Stimulated activated CD4-positive, alpha-beta T cell treated with anti-CD3 and anti-CD28 coated beads, Interleukin-1b, Interleukin-23, amount 100 ng/mL, for 4 hours (primary cell): ENCODE measurements at places on chromosomes 3 and 15.

- DNase-seq = no peak
These were observed 66.1 kb upstream of the PRICKLE2 start for GRCh38 chr3:64291345-64291744.

DNA sequence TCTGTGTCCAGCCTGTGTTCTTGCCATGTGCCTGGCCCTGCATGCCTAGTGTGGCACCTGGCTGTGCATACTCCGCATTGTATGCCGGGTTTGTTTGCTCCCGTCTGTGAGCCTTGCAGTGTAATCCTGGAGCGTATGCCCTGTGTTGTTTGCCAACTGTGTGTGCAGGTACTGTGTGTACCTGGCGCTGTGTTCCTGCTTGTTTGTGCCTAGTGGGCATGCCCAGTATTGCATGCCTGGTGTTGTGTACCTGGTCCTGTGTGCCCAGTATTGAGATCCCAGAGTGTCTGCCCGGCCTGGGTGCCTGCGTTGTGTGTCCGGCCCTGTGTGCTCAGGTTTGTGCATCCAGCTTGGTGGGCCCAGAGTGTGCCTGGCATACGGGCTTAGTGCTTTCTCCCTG, 54.5 kb upstream of the CHRNA7 start:
- DNase-seq = no peak

DNA sequence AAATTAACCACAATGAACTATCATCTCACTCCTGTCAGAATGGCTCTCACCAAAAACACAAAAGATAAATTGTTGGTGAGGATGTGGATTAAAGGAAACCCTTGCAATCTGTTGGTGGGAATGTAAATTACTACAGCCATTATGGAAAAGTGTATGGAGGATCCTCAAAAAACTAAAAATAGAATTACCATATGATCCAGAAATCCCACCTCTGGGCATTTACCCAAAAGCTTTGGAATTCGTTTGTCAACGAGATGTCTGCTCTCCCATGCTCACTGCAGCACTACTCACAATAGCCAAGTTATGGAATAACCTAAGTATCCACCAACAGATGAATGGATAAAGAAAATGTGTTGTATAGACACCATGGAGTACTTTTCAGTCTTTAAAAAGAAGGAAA, 21.6 kb downstream of the FSIP1 start:
- no peak for DNase-seq

DNA sequence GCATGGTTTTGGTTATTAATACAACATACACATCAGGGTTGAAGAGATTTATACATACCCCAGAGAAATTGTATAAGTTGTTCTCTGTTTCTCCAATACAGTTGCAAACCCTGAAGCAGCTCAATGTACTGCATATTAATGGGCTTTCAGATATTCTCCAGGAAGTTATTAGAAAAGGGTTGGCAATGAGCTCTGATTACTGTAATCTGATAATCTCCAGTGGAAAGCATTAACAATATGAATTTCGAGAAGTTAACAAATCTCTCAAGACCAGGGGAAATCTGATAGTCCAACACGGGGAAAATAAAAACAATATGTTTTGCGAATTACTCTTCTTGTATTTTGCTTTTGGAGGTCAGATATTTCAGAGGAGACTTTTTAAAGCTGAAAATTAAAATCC, 950.1 kb downstream of the TBL1XR1 start:
- DNase-seq = no peak

DNA sequence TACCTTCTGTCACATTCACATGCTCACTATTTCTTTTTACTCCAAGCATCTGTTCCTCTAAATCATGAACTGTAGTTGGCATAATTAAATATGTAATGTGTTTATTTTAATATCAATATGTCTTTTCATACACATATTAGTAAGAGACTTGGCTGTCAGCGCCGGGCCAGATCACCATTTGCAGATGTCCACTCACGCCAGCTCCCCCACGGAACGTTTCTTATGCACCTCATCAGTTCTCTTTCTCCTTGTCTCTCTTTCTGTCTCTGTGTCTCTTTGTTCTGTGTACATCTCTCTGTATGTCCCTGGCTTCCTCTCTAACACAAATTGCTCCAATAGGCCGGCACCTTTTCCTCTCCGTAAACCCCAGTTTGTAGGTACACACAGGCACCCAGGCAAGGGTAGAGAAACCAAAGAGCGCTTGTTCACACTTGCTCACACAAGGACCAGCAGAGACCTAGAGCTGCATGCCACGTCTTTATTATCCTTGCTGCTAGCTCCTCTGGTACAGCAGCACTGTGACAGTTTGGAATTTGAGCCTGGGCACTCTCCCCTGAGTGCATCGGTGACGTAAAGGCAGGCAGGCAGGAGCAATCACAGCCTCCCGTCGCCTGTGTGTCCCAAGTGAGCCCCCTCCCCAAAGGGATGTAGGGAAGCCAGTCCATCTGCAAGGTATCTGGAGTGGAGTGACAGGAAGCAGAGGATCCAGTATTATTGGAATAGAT, 40.4 kb downstream of the CACNA1D start:
- no peak for DNase-seq

DNA sequence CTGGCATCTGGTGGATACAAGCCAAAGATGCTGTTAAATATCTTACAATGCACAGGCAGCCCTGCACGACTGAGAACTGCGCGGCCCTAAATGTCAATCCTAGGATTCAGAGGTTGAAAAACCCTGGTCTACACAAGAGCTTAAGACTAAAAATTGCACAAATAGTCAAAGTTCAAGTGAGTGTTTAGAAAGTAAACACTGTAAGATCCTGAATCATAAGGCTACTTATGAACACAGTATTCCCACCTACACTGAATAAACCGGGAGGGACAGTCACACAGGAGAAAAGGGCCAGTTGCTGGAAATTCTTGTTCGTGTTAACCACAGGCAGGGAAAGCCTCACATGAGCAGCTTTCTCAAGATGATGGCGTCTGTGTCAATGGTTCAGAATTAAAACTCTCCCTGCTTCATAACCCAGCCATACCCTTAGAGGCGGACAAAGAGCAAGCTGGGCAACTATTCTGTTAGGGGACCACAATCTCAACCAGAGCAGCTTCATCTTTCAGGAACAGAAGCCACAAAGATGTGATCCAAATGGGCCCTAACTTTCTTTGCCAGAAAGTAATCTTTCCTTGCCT, 37.7 kb downstream of the LRIG1 start:
- DNase-seq = no peak

DNA sequence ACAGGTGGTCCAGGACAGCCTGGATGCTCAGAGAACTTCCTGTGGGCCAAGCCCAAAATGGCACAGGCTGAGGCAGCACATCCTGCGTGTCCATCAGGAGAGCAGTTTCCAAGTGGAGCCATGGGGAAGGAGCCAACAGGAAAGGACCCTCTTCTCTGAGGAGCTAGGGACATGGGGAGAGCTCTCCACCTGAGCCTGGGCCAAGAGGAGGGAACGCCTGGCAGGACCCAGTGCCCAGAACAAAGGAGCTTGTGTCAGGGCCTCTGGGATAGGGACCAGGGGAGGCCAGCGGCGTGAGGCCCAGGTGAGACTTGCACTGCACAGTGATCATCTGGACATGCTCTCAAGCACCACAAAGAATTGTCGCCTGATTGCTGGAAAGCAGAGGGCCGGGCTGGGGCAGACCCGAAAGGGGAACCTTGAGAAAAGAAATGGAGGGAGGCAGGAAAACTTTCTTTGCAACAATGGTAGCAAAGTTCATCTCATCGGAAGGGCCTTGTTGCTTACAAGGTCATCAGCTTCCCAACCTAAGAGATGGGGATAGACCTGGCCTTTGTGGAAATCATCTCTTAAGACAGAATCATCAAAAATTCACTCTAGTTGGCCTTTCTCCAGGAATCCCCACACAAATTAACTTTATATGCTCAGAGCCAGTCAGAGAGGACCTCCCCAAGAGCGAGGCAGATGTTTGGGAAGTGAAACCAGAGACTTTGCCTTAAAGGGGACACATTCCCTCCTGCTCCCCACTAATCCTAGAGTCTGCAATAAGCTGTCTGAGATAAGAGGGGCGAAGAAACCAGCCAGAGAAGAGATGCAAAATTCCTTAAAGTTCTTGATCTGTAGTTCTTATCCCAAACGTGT, 47.7 kb upstream of the HES1 start:
- DNase-seq = no peak

DNA sequence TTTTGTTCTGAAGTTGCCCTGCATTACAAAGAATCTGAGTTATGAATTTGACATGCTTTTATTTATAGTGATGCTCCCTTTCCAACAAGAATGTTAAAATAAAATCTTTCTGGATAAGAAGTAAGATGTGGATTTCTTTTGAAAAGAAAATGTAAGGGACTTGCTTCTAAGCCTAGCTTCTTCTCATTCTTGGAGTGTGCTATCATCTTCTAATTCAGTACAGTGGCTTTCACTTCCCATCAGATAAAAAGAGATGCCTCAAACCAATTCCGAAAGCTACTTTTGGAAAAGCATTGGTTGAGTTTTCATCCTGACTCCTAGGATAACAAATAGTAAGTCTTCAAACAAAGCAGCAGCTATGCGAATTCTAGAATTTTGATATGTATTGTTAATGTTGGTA, 197.0 kb upstream of the ZPLD1 start:
- DNase-seq = no peak

DNA sequence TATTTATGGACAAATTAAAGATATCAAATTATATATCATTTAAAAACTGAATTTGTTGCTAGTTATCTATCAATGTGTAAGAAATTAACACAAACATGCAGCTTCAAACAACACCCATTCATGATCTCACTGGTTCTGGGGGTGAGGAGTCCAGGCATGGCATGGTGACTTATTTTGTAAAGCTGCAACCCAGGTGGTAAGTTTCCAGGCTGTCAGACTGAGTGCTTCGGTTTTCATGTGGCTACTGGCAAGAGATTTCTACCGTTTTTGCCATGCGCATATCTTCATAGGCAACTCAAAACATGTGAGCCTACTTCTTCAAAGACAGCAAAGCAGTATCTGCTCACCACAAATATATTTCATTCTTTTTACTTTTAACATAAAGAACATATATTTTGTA, 364.3 kb upstream of the BCHE start:
- no peak for DNase-seq

DNA sequence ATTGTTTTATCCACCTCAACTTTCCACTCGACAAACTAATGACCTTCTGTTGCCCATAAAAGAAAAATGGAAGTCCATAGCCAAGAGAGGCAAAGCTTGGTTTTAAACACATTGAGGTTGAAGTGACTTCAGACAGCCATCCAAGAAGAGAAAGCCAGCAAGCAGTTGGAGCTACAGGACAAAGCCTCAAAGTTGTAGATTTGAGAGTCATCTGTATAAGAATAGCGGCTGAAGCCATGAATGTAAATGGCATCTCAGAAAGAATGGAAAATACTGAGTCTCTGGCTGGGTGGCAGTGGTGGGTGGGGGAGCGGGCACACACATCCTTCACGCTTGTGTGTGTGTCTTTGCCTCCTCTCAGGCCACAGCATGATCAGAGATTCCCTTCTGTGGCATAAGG, 124.1 kb upstream of the CHRM5 start:
- no peak for DNase-seq

- no peak for DNase-seq
These were observed 87.3 kb downstream of the PEX5L start for GRCh38 chr3:179949412-179949811.

DNA sequence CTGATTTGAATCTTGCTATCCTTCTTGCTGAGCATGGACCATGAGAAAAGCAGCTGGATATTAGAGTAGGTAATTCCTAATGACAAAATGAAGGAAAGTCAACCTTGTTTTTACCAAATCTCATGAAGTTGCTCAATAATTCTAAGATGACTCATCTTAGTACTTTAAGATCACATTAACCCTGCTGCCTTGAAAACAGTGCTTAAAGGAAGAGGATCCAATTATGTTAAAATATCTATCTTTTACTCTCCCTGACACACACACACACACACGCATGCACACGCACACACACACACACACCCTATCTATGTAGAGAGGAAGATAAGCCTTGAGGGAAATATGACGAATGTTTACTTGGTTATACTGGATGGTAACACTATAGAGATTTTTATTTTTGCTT, 16.0 kb upstream of the MYO1E start:
- DNase-seq = no peak

GRCh38 chr3:97689111-97689510, 75.4 kb upstream of the ARL6 start:
- DNase-seq = no peak

- DNase-seq = no peak
These were observed 9.2 kb downstream of the ST6GAL1 start for GRCh38 chr3:186939536-186939935.

DNA sequence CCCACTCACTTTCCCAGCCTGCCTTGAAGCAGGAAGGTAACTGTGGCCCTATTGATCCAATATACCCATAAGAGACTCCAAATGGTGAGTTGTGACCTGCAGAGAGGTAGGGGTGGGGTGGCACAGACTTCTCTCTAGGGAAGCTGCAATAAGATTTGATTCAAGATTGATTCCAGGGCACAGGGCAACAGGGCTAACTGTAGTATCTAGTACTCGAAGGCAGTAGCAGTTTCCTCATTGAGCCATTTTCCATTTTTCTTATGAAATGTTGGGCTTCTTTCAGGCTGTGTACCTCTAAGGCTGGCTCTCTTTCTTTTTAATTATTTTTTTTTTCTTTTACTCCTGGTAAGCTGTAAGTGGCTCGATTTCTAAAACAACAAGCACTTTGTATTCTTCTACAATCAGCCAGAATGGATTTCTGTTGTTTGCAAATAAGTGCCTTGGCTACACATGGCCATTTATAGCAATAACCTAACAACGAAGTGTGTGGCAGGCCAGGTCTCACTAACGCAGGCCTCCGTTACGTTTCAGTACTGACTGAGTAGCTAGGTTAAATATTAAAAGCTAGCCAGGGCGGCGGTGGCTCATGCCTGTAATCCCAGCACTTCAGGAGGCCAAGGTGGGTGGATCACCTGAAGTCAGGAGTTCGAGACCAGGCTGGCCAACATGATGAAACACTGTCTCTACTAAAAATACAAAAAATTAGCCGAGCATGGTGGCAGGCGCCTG, 19.3 kb downstream of the CCDC12 start:
- no peak for DNase-seq

GRCh38 chr3:124784686-124785382, 54.6 kb downstream of the UMPS start:
- no peak for DNase-seq

DNA sequence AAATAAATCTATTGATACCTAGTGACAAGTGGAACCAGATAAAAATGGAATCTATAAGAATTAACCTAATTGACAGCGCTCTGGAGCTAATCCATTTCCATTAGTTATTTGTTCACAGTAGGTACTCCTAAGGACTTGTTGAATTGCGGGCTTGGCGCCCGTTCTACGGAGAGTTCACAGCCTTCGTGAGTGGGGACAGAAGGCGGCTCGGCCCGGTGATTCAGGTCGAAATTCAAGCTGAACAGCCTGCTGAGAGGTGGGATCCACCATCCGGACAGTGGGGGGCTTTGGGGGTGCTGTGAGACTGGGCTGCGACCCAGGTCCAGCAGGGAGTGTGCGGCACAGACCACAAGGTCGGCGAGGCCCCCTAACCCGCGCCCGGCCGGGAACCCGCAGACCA, 779 bp upstream of the CTNNB1 start:
- DNase-seq = no peak

- no peak for DNase-seq
These were observed 101.7 kb upstream of the TP63 start for GRCh38 chr3:189529468-189529867.

GRCh38 chr3:185251272-185251671, 2.6 kb downstream of the EHHADH start:
- no peak for DNase-seq
